Left renal cortex interstitium (tissue), 4 donors: ENCODE measurements at places on chromosomes 5 and 9. TPM values are rescaled to one million over a fixed set of nuclear protein-coding genes. Genes with fewer than 3 reads are reported as not detected.

The DMRTA1 gene
- polyA plus RNA-seq = 2.2 TPM

The EMB gene
- 3.5 TPM for polyA plus RNA-seq

The MUSK gene
- not detected for polyA plus RNA-seq

The TAF11L5 gene
- not detected for polyA plus RNA-seq

The PRR7 gene
- 1.1 TPM for polyA plus RNA-seq

The ELOVL7 gene
- polyA plus RNA-seq = 16.9 TPM

The SHOC1 gene
- polyA plus RNA-seq = 0.78 TPM

The GZMA gene
- 0.73 TPM for polyA plus RNA-seq

- no peak for DNase-seq
Measured at GRCh38 chr5:83639911-83640310, 80.7 kb downstream of the HAPLN1 start.

DNA sequence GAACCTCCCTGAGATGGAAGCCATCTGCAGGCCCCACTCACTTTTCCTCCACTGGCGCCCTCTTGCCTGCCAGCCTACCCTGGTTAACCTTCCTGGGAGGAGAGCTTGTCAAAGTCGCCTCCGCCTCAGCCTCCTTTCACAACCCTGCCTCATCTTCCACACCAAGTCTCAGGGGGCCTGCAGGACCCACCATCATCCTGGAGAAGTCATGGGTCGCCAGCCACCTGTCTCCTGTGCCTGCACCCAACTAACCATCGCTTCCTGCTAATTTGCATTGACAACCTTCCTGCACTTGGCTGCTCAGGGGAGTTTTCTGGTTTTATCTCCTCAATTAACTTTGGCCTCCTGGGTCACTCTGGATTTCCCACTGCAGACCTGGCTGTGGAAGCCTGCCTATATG lies 52.8 kb upstream of the GRHPR start:
- DNase-seq = no peak

- DNase-seq = no peak
Measured at GRCh38 chr9:115220319-115221005, 102.5 kb upstream of the TNC start.

DNA sequence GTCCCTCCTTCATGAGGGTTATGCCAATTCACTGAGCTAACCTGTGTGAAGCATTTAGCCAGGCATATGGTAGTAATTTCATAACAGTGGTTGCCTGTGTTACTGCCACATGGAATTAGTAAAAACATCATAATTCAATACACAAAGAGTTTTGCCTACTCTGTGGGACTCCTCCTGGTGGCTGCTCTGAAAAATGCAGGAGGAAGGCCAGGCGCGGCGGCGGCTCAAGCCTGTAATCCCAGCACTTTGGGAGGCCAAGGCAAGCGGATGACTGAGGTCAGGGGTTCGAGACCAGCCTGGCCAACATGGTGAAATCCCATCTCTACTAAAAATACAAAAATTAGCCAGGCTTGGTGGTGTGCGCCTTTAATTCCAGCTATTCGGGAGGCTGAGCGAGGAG lies 547.3 kb downstream of the CDK5RAP2 start:
- DNase-seq = no peak

DNA sequence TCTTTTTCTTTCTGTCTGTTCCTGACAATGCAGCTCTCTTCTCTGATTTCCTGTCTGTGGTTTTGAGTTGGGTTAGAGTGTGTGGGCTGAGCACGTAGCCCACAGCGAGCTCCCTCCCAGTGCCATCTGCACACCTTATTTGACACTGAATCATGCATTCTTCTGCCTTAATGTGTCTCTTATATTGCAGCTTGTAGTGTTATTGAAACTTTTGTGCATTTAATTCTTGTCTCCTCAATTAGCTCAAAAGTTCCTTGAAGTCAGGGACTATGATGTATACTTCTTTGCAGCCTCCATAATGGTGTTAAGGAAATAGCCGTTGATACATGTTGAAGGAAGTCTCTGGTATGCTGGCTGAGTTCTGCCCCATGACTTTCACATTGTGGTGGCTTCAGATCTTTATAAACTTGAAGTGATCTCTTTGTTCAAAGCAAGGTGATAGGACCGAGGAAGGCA lies 576.2 kb upstream of the CLINT1 start:
- DNase-seq = no peak

DNA sequence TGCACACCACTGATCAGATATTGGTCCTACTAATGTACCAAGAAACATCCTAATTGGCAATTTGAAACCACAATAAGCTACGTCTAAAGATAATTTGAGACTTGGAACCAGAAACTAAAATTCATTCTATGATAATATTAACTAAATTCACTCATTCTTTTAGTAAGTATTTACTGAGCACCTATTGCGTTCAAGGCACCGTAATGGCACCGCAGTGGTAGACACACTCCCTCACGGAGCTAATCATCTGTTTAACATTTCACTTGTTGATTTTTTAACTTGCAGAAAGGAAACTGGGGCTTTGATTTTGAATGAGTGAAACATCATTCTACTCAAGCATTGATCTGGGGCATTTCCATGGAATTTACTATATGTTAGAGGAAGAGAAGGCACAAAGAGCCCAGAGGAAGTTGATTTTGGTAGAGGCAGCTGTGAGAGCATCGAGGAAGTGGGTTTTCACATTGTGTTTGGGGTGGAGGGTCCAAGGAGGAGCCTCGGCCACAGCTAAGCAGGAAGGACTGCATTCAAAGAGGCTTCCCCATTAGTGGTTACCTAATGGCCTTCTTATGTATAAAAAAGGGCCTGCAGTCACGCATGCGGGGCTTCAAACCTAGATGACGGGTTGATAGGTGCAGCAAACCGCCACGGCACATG lies 7.1 kb downstream of the RAPGEF1 start:
- no peak for DNase-seq
